ENCODE measurements at places on chromosomes 1 and 21.

DNA sequence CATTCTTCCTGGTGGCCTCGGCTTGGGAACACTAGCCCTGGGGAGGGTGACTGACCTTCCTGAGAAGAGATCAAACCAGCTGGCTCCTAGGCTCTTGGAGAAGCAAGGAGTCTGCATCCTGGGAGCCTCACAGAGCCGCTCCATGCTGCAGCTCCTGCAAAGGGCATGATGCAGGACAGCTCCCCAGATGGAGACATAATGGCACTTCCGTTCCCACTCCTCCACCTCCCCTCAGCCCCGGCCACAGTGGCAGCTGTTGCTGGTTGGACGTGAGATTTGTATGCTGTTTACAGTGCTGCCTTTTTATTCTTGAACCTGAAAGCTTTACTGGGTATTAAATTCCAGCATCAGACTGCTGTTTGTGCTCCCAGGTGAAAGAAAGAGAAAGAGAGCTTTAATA lies 83.7 kb upstream of the CTTNBP2NL start:
- no peak for DNase-seq

- DNase-seq = no peak
Observed at GRCh38 chr1:201184307-201185122, 6.1 kb upstream of the IGFN1 start.

DNA sequence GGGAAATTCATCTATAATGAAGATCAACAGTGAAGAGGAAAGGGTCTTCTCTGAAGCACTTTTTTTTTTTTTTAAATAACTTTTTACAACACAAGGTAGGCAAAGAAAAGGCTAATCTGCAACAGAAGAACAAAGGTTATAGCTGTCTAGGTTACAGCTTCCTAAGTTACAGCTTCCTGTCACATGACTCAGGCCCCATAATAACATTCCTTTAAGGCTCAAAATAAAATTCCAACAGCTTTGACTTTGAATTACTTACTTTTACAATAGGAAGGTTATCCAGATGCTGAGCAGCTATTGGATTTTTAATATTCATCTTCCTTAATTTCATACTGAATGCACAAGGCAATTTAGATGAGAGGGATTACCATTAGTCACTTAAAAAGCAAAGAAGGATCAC lies 40.4 kb upstream of the TMEM61 start:
- no peak for DNase-seq

- no peak for DNase-seq
Observed at GRCh38 chr1:16484931-16485330, 29.2 kb downstream of the RNU1-1 start.

DNA sequence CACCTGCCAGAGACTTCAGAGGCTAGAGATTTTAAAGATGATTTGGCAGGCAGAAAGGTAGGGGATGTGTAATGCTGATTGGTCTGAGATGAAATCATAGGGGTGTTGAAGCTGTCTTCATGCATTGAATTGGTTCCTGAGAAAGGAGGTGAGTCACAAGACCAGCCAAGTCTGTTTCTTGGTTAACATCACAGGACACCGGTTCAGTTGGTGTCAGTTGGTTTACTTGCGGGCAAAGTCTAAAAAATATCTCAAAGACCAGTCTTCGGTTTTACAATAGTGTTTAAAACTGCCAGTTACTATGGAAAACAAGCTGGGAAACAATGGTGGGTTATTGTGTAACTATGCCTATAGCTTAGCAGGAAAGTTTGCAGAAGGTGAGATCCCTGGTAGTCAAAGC lies 305.9 kb downstream of the BARHL2 start:
- no peak for DNase-seq

All from HL-60 (cell line).